ENCODE measurements at places on chromosomes 4 and X. TPM values are rescaled to one million over a fixed set of nuclear protein-coding genes. Genes with fewer than 3 reads are reported as not detected.
A peak's percentile ranks its signal among the peaks of the same experiment; 100 is the strongest.

Gene NHS
- total RNA-seq = 9.1 TPM

Gene RNF4
- 73.6 TPM for total RNA-seq

Gene RBMXL3
- not detected for total RNA-seq

Gene NKX6-1
- 25.6 TPM for total RNA-seq

Gene ITGB1BP2
- 7.8 TPM for total RNA-seq

Gene RIBC1
- total RNA-seq = 0.64 TPM

Gene GABRG1
- not detected for total RNA-seq

Gene SMIM14
- total RNA-seq = 27.1 TPM

Gene HS3ST1
- 1.7 TPM for total RNA-seq

Gene FABP2
- not detected for total RNA-seq

Gene PAQR3
- 53.2 TPM for total RNA-seq

Gene S100G
- total RNA-seq = not detected

Gene AIFM1
- total RNA-seq = 29.1 TPM

Gene DDX60
- not detected for total RNA-seq

Gene CD99L2
- total RNA-seq = 49.9 TPM

Gene LAMTOR3
- 39.1 TPM for total RNA-seq

Gene CXCL13
- not detected for total RNA-seq

Gene FHDC1
- total RNA-seq = 42.0 TPM

Gene FMR1NB
- not detected for total RNA-seq

GRCh38 chrX:46918434-46918833 is 6.2 kb downstream of the JADE3 start:
- H3K4me3 ChIP-seq = no peak overlapping the region
- H3K36me3 ChIP-seq = no peaks in the 10 kb centered on the region
- H3K27me3 ChIP-seq = peaks cover 2% of the 10 kb centered on the region
- no peak overlapping the region for H3K27ac ChIP-seq

- peaks cover 2% of the 10 kb centered on the region for H3K27me3 ChIP-seq
- H3K4me3 ChIP-seq = no peak overlapping the region
- no peak overlapping the region for H3K27ac ChIP-seq
- peaks cover 2% of the 10 kb centered on the region for H3K4me1 ChIP-seq
- no peak for DNase-seq
- H3K36me3 ChIP-seq = peaks cover 14% of the 10 kb centered on the region
These were observed 7.4 kb upstream of the HNRNPD start for GRCh38 chr4:82381235-82381634.

- no peak overlapping the region for H3K27ac ChIP-seq
- peaks cover 1% of the 10 kb centered on the region for H3K27me3 ChIP-seq
- DNase-seq = peak; percentile 54
- no peaks in the 10 kb centered on the region for H3K36me3 ChIP-seq
- H3K4me1 ChIP-seq = peaks cover 3% of the 10 kb centered on the region
- peak overlapping the region; percentile 88 for H3K4me3 ChIP-seq
These were observed 2185.1 kb upstream of the TENM3 start for GRCh38 chr4:180057891-180058671.

DNA sequence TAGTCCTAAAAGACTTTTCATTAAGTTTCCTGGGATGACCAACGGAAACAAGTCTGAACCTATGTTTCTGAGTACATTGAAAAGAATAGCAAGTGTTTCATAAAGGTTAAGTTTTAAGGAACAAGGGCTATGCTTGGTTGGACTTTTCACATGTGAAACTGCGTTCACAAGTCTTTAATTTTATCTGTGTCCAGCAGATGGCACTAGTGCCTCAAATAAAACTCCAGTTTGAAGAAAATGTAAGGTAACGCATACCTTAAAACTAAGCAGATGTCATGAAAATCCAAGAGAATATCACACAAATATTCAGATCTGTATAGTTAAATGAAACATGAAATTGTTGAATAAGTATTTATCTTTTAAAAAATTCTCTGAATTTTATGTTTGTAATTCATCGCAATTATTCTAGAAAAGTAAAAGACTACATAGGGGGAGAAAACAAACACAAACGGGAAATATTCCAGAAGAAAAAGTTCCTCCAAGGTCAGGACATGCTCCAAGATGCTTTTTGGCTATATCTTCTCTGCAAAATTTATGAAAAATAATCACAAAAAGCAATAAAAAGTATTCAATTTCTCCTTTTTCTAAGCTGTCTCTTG is 89.6 kb upstream of the MAD2L1 start:
- H3K27ac ChIP-seq = no peak overlapping the region
- no peaks in the 10 kb centered on the region for H3K27me3 ChIP-seq
- no peak overlapping the region for H3K4me3 ChIP-seq
- DNase-seq = no peak
- H3K4me1 ChIP-seq = peaks cover 2% of the 10 kb centered on the region
- no peaks in the 10 kb centered on the region for H3K36me3 ChIP-seq

GRCh38 chr4:186351668-186352194 is 85.7 kb downstream of the F11 start:
- H3K4me1 ChIP-seq = no peaks in the 10 kb centered on the region
- H3K4me3 ChIP-seq = no peak overlapping the region
- no peaks in the 10 kb centered on the region for H3K27me3 ChIP-seq
- H3K36me3 ChIP-seq = no peaks in the 10 kb centered on the region

- H3K36me3 ChIP-seq = no peaks in the 10 kb centered on the region
- no peak overlapping the region for H3K4me3 ChIP-seq
- H3K27ac ChIP-seq = no peak overlapping the region
- peaks cover 4% of the 10 kb centered on the region for H3K27me3 ChIP-seq
- peaks cover 21% of the 10 kb centered on the region for H3K4me1 ChIP-seq
- DNase-seq = no peak
These were observed 193.4 kb upstream of the NWD2 start for GRCh38 chr4:37051111-37051510.

GRCh38 chr4:168707205-168707604 is 210.4 kb downstream of the PALLD start:
- no peak overlapping the region for H3K4me3 ChIP-seq
- no peaks in the 10 kb centered on the region for H3K4me1 ChIP-seq
- no peak for DNase-seq
- H3K27me3 ChIP-seq = no peaks in the 10 kb centered on the region
- H3K27ac ChIP-seq = no peak overlapping the region

- no peak overlapping the region for H3K4me3 ChIP-seq
- DNase-seq = no peak
- no peaks in the 10 kb centered on the region for H3K36me3 ChIP-seq
These were observed 207.6 kb upstream of the SLITRK2 start for GRCh38 chrX:145609951-145610511.

DNA sequence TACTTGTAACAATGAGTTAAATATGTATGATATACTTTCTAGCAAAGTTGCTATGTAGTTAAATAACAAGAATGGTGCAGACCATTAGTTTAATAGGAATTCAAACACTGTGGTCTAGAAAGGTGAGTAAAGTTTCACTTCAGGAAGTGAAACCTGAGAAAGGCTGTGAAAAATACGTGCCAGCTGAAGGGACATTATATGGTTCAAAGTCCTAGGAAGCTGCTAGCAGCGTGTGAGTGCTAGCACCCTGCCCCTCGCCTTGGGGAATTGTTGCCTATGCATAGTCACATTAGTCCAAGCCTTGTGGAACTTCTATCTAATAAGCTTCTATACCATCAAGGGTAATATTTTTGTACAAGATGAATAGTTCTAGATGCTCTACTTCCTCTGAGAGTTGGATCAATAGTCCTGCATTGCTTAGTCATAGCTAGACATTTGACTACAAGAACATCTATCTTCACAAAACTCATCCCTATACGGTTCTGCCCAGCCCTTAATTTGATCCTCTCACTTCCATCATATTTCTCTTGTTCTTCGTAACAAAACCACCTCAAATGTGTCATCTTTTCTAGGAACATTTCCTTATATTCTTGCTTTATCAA is 45.8 kb upstream of the ARSJ start:
- no peaks in the 10 kb centered on the region for H3K36me3 ChIP-seq
- H3K27me3 ChIP-seq = no peaks in the 10 kb centered on the region
- H3K4me1 ChIP-seq = no peaks in the 10 kb centered on the region
- no peak overlapping the region for H3K27ac ChIP-seq

DNA sequence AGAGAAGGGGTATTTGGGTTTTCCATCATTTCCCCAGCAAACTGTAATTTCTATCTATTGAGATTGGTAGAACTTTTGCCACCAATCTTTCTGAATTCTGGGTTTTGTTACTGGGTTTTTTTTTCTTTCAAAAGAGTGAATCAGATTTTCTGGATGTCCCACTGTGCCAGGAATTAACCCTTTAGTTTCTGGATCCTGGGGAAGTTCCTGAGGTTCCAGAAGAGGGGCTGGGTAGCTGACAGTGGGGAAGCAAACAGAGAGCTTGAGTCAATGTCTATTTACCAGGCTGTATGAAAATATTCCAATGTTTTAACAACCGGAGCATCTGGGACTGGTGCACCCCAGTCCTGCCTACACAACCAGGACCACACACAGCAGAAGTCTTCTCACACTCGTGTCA is 25.8 kb upstream of the SOD3 start:
- DNase-seq = no peak
- no peaks in the 10 kb centered on the region for H3K4me1 ChIP-seq
- peaks cover 4% of the 10 kb centered on the region for H3K27me3 ChIP-seq
- no peak overlapping the region for H3K27ac ChIP-seq

- no peaks in the 10 kb centered on the region for H3K36me3 ChIP-seq
- no peak overlapping the region for H3K4me3 ChIP-seq
- no peaks in the 10 kb centered on the region for H3K27me3 ChIP-seq
- no peak for DNase-seq
- H3K4me1 ChIP-seq = no peaks in the 10 kb centered on the region
These were observed 190.2 kb upstream of the CPEB2 start for GRCh38 chr4:14812101-14812500.

- peaks cover 4% of the 10 kb centered on the region for H3K27me3 ChIP-seq
- no peak overlapping the region for H3K27ac ChIP-seq
- DNase-seq = no peak
- H3K4me3 ChIP-seq = no peak overlapping the region
- peaks cover 8% of the 10 kb centered on the region for H3K4me1 ChIP-seq
These were observed 28.3 kb downstream of the NBDY start for GRCh38 chrX:56757327-56757726.

DNA sequence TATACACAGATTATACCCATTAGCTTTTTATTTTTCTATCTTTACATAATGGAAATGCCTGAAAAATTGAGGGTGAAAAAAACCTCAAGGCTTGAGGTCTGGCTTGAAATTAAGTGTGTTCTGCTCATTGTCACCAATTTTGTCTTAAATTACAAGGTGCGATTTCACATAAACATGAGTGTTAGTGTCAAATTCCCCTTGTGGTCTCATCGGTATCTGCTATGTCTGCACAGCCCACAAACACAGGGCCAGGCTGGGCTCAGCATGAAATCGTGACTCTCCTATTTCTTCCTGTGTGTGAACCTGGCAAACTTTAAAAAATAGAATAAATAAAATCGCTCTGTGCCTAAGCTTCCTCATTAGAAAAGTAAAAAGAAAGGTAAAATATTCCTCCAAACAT is 109.1 kb downstream of the CRLF2 start:
- no peak overlapping the region for H3K4me3 ChIP-seq
- H3K27me3 ChIP-seq = peaks cover 18% of the 10 kb centered on the region
- peaks cover under 1% of the 10 kb centered on the region for H3K4me1 ChIP-seq
- H3K27ac ChIP-seq = no peak overlapping the region
- H3K36me3 ChIP-seq = no peaks in the 10 kb centered on the region

DNA sequence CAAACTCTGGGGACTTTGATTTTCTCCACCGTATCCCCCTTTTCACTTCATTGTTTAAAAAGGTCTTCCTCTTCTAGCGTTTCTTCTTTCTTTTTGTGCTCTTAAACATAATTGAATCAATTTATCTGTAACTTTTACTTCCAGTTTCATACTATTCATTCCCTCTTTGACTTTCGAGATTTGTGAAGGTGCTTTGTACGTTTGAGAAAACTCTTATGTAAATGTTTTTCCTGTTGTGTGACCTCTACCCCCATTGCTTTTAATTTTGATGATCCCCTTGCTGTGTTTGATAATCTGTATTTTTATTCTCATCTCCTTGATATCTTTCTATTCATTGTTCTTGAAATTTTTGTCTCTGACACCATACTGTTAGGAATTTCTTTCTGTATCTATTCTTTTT is 4.8 kb downstream of the USP38 start:
- H3K36me3 ChIP-seq = no peaks in the 10 kb centered on the region
- peak overlapping the region; percentile 4 for H3K27ac ChIP-seq
- no peak for DNase-seq
- peaks cover 23% of the 10 kb centered on the region for H3K4me1 ChIP-seq

DNA sequence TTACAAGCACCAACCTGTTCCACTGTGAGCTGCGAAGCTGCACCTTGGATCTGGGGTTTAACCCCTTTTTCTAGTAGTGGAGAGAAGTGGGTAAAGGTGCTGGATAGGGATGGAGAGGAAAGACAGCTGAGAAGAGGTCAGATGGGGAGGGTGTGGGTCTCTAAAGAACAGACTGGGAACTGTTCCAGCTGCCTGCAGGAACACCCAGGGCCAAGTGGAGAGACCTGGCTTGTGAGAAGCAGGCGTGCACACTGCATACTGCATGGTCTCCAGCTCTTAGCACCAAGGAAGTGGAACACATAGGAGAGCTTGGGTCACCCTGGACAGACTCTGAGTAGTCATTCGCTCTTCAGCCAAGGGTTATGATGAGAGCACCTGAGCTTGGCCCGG is 16.1 kb downstream of the BCOR start:
- no peak overlapping the region for H3K4me3 ChIP-seq
- no peak overlapping the region for H3K27ac ChIP-seq
- H3K36me3 ChIP-seq = no peaks in the 10 kb centered on the region
- peaks cover 4% of the 10 kb centered on the region for H3K27me3 ChIP-seq
- no peak for DNase-seq
- peaks cover 23% of the 10 kb centered on the region for H3K4me1 ChIP-seq

DNA sequence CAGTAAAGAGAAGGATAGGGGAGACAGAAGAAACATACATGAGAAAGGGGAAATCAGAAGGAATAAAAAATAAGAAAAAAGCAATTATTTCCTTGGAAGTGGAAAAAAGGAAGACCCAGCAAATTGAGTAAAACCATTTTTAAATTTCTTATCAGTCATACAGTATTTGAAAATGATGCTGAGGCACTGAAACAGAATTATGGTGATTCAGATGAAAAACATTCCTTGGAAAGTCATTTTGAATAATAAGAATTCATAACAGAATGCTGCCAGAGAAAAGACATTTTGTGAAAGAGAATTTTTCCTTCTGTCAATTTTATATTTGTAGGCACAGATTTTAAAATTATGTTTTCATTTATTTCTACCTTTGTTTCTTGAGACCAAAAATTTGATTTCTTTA is 895.5 kb upstream of the EPHA5 start:
- no peak overlapping the region for H3K27ac ChIP-seq
- H3K4me1 ChIP-seq = peaks cover 19% of the 10 kb centered on the region
- H3K36me3 ChIP-seq = no peaks in the 10 kb centered on the region
- H3K27me3 ChIP-seq = no peaks in the 10 kb centered on the region
- no peak overlapping the region for H3K4me3 ChIP-seq

- H3K4me1 ChIP-seq = no peaks in the 10 kb centered on the region
- H3K36me3 ChIP-seq = no peaks in the 10 kb centered on the region
- no peak overlapping the region for H3K27ac ChIP-seq
- DNase-seq = no peak
- no peak overlapping the region for H3K4me3 ChIP-seq
- H3K27me3 ChIP-seq = no peaks in the 10 kb centered on the region
These were observed 111.2 kb upstream of the TECRL start for GRCh38 chr4:64520421-64520820.

GRCh38 chr4:1298461-1298860 is 8.8 kb downstream of the MAEA start:
- H3K36me3 ChIP-seq = no peaks in the 10 kb centered on the region
- H3K4me3 ChIP-seq = no peak overlapping the region
- DNase-seq = no peak
- H3K27ac ChIP-seq = no peak overlapping the region
- H3K27me3 ChIP-seq = peaks cover 4% of the 10 kb centered on the region

- no peaks in the 10 kb centered on the region for H3K36me3 ChIP-seq
- H3K27me3 ChIP-seq = peaks cover 9% of the 10 kb centered on the region
- peak overlapping the region; percentile 87 for H3K4me3 ChIP-seq
- DNase-seq = peak; percentile 46
- no peak overlapping the region for H3K27ac ChIP-seq
These were observed 956 bp downstream of the SORCS2 start for GRCh38 chr4:7193030-7193958.

GRCh38 chr4:138229160-138229559 is 13.0 kb downstream of the SLC7A11 start:
- no peak overlapping the region for H3K4me3 ChIP-seq

All from glutamatergic neuron (in vitro differentiated cells).